ENCODE measurements at places on chromosomes 1 and 21.
A peak's percentile ranks its signal among the peaks of the same experiment; 100 is the strongest.

DNA sequence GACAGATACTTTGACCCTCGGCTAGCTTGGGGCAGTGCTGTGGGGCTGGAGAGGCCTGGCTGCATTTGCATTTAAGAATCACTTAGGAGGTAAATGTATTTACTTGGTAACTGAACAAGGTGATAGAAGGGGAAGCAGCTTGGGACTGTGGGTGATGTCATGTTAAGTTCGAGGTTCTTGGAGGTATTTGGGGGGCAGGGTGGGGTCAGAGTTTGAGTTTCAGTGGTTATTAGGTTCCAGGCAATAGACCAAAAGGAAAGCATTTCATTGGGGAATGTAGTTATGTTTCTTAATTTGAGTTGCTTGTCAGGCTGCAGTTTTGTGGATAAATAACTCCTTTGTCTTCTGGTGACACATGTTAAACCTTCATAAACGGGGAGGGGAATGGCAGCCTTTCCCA is 2.4 kb upstream of the FAM78B start:
- no peak for DNase-seq

GRCh38 chr1:6163191-6163972 is 16.7 kb downstream of the CHD5 start:
- peak; percentile 82 for DNase-seq

GRCh38 chr1:181551249-181551648 is 67.9 kb downstream of the CACNA1E start:
- DNase-seq = no peak

GRCh38 chr1:30807318-30808066 is 49.9 kb upstream of the LAPTM5 start:
- peak; percentile 93 for DNase-seq

DNA sequence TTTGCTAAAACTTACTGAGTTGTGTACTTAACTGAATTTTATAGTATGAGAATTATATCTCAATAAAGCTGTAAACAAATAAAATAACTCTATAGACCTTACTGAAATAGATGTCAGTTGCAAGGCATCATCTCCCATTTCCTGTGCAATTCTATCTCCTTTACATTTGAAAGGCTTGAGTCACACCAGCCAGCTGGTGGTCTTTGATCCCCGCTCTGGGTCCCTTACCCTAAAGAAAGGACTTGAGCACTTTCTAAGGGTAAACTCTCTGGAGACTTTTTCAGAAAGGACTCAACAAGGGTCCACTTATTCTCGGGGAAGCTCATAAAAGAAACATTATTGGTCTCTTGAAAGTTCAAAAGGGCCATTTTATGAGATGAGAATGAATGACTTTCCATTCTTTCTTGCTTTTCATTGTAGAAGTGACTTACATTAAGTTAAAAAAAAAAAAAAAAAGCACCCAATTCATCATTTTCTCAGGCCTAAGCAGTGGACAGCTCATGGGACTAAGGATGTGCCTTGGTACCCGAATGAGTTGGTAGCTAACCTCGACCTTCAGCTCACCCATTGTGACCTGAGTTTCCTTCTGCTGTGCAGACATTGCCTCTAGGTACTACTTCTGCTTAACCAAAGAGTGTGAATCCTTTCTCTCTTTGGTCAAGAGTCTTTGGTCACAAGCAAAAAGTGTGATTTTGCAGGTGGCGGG is 147.0 kb upstream of the COA6 start:
- no peak for DNase-seq

GRCh38 chr1:156368889-156369684 is at the start of gene RHBG:
RHBG (plus strand) TSS chr1:156369211; CDS start chr1:156369250, 39 bp downstream.
- DNase-seq = no peak

DNA sequence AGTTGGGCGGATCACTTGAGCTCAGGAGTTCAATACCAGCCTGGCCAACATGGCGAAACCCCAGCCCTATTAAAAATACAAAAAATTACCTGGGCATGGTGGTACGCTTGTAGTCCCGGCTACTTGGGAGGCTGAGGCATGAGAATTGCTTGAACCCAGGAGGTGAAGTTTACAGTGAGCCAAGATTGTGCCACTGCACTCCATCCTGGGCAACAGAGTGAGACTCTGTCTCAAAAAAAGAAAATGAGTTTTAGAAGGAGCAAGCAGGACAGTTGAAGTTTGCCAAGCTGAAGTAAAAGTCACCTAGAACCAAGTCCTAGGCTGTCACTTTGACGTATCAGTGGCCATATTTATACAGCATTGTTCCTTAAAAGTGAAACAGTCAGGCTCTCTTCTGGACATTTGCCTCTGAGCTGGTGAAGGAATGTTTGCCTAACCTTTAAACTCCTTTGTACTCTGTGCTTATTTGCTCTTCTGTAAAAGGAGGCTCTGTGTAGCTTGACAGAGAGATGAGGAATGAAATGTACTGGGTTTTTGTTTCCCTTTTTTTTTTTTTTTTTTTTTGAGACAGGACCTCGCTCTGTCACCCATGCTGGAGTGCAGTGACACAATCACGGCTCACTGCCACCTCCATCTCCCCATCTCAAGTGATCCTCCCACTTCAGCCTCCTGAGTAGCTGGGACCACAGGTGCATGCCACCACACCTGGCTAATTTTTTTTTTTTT is 2.8 kb downstream of the RAB4A start:
- DNase-seq = no peak

DNA sequence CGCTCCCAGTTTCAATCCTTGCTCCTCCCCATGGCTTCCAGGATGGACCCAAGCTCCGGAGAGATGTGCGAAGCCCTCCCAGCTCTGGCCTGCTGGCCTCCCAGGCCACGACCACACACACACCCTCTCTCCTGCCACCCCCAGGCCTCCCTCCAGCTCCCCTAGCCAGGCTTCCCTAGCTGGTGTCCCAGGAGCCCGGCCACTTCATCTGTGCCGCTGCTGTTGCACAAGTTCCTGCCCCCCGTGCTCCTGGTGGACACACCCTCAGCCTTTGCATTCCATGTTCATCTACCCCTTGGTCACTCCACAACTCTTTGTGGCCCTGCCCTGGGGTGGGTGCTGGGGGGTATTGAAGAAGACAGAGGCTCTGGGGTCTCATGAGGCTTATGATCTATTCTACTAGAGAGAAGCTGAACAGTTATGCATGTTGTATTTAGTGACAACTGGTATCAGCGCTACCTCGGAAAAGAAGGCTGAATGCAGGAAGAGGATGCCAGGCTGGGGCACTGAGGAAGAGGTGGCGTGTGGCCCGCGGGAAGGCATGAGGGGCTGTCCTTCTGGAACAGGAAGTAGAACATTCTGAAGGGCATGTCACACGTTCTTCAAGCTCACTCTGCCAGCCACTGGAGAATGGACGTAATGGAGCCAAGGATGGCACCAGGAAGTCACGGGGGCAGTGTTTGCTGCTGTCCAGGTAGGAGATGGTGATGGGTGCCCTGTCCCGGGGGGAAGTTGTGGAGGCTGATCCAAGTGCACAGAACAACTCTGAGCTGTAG is 172.4 kb downstream of the PSMG1 start:
- no peak for DNase-seq

GRCh38 chr21:35273333-35273732 is 224.2 kb upstream of the RUNX1 start:
- no peak for DNase-seq

GRCh38 chr1:208763971-208764370 is 519.8 kb upstream of the PLXNA2 start:
- DNase-seq = no peak

- no peak for DNase-seq
These were observed 282 bp upstream of the ECE1 start for GRCh38 chr1:21290546-21290944.

DNA sequence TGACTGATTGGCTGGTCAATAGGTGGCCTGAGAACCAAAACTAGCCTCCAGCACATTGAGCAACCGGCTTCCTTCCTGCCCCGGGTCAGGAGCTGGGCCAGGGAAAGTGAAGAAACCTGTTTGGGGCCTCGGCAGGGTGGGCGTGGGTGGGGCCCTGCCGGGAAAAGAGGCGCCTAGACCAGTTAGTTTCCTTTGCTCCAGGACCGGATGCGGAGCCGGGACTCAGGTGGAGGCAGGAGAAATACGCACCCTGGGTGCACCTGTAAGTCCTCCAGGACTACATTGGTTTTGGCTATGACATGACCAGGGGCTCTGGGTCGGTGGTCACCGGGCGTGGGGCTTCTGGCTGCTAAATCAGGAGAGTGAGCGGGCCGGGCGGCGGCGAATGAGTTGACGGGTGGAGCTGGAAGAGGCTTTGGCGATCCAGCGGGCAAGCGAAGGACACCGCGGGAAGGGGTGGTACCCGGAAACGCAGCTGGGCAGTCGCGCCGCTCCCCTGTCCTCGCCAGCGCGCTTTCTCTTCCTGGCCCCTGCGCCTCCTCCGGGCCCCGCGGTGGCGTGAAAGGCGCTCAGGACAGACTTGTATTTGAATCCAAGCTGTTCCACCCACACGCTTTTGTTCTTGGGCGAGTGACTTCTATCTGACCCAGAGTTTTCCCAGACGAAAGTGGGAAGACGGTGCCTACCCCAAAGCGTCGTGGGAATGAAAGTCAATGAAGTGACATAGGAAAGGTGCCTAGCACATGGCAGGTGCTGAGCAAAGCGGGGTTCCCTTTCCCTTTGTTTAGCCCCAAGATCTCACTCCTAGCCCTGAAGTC is 30.6 kb upstream of the JUN start:
- DNase-seq = no peak

DNA sequence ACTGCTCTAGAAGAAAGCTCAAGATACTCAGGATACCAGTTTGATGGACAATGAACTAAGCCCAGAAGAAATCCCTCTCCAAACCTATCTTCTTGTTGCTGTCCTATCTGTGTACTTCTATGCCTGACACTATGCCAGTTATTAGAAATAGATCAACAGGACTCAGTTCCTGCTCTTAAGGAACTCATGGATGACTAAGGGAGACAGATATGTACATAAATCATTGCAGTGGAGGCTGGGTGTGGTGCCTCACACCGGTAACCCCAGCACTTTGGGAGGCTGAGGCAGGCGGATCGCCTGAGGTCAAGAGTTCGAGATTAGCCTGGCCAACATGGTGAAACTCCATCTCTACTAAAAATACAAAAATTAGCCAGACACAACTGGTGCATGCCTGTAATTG is 42.4 kb upstream of the AK4 start:
- no peak for DNase-seq

- DNase-seq = no peak
These were observed 19.5 kb downstream of the DYRK3 start for GRCh38 chr1:206654828-206655227.

GRCh38 chr1:22821027-22821426 is 110.4 kb downstream of the EPHB2 start:
- no peak for DNase-seq

DNA sequence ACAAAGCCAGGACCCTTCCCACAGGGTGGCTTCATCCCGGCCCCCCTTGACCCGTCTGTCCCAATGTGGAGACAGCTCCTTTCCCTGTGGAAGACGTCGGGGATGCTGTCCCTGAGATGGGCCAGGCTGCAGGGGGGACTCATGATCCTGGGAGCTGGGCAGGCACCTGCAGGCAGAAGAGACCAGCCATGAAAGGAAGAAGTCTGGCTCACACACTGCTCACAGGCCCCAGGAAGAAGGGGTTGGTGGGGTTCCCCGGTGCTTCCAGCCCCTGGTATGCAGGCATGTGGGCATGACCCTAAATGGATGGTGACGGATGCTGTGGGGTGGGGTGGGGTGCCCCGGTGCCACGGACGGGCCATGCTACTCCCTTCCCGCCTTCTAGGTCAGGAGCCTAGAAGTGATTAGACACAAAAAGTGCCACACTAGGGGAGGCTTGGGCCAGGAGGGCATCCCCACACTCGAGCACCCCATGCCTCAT is 8.3 kb downstream of the ACTRT2 start:
- DNase-seq = no peak

GRCh38 chr21:33767236-33767635 is 124.9 kb downstream of the ITSN1 start:
- no peak for DNase-seq

- no peak for DNase-seq
These were observed 7.0 kb upstream of the BMP8B start for GRCh38 chr1:39795651-39796050.

DNA sequence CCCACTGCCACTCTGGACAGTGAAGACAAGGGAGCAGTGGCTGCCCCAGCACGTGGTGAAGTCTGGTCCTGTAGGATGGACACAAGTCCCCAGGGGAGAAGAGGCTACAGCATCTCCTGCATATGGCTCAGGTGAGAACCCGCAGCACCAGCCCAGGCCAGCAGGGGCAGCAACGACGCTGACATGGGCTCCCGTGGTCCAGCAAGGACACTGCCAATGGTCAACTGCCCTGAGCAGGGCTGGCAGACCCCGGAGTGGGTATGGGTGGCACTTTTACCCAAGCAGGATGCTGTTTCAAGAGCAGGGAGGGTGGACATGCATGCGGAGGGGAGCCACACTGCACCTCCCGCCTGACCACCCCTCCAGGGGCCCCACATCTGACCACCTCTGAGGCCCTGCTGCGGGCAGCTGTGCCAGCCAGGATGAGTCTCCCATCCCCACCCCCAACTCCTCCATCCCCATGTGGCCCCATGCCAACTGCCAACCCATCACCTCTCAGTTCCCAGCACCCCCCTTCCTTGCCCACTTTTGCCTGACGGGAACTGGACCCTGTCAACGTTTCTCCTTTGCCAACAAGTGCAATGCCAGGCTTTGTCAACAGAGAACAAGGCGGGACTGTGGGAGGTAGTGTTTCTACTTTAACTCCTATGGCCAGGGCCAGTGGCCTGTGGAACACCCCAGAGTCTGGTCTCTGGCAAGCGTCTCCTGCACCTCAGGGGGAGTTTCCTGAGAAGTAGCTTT is 8.6 kb downstream of the MORN1 start:
- no peak for DNase-seq

DNA sequence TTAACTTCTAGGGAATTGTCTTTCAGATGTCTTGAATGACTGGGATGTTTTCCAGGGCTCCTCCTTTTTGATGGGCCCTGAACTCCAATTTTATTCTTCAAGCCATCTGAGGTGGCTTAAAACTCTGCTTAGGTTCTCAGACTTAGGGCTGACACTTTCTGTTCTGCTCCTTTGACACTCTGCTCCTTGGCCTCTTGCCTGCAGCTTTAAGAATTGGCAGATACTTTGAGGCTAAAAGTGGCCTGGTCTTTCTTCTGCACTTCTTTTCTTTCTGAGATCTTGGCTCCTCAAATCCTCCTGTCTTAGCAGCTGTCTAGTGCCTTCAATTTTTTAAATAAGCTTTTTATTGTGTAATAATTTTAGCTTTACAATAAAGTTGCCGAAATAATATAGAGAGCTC is 294.6 kb downstream of the RPS6KC1 start:
- no peak for DNase-seq

DNA sequence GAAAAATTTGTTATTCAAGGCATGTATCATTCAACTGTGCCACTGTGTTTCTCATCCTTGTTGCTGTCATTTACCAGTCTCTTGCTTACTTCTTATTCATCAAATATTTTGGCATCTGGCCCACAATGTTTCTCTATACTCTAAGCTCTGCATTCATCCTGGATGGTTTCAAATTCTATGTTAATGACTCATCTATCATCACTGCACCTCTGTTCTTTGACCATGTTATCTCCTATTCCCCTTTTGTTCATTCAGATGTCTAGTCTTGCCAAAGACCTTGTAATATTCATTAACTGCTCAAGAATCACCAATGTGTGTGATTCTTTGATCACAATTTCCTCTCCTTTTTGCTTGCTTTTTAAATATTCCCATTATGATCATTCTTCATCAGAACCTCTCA is 54.6 kb upstream of the PRKACB start:
- no peak for DNase-seq

- DNase-seq = no peak
These were observed 14.0 kb downstream of the PMF1 start for GRCh38 chr1:156226782-156227181.

Data from NCI-H2171 (cell line).